ENCODE measurements at places on chromosomes 16 and 17.

GRCh38 chr16:86121374-86122010 is 222.5 kb downstream of the IRF8 start:
- no peak for DNase-seq

DNA sequence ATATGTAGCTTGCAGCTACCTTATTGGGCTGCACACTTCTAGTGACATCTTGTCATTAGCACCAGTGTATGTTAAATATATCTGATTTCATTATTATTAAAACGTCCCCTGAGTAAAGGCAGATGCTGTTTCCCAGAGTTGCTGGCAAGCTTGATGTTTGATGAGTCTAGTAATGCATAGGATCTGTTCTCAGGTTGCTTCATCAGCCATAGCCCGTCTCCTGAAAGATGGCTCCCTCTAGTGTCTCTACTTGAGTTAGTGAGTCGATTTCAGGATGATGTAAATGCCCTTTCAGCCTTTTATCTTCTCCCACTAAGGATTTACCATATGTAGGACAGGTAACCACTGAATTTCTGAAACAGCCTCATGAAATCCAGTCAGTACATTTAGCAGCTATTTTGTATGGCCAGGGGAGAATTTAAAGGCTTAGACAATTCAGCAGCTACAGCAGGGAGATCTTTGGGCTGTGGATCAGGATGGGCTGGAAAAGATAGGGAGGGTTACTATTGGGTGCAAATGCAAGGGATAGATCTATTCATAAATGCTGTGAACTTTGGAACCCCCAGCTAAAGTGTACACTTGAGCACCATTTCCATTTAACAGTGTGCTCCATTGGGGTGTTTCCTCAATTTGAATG is 376.3 kb downstream of the CNTNAP4 start:
- DNase-seq, result peak; percentile 73

DNA sequence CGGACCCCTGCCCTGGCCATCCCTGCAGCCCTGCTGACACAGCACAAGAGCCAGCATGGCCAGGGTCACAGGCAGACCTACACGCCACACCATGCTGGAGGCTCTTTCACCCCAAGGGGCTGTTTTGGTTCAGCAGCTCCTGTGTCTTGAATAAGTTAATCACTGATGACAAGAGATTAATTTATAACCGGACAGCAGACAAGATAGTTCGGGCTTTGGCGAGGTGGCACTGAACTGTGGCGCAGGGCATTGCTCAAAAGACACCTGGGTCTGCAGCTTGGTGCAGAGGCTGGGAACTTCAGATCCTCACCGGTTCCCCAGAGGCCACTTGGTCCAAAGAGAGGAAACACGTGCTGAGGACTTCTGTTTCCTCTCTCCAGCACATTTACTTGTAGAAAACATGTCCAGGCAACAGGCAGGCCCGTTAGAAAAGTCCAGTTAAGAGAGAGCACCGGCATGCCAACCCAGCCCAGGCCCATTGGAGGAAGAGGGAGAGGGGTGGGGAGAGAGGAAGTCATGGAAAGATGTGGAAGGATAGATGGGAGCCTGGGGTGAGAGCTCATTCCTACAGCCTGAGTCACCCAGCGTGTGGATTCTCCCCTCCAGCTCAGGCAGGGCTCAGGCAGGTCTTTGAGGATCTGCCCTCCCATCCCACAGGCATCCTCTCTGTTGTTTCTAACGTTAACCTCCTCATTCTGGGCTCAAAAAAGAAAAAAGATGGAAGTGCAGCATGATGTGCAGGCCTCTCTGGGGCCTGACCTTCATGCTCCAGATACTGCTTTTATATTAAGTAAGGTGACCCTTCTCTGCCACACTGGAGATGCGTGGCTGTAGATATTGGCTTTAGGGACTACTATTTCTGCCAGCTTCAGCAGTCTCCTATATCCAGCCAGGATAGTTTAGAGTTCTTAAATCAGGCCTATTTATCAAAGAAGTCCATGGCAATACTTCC is 80.0 kb upstream of the HNF1B start:
- DNase-seq, result no peak

DNA sequence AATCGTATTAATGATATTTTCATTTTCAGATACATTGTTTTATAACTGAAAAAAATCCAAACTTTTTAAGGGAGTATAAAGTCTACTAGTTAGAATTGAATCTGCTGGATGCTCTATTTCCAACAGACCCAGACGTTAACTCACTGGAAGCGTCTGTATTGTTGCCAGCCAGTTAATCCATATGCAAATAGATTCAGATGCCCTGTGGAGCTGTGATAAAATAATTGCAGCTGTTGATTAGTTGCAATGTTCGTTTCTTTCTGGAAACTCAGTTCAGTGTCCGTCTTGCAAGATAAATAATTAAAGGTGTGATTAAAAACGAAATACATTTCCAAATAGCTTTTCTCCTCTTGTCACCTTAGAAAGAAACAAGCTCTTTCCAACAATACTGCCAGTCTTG is 5.1 kb upstream of the GNA13 start:
- no peak for DNase-seq

GRCh38 chr16:23952128-23952970 is 116.6 kb downstream of the PRKCB start:
- no peak for DNase-seq

DNA sequence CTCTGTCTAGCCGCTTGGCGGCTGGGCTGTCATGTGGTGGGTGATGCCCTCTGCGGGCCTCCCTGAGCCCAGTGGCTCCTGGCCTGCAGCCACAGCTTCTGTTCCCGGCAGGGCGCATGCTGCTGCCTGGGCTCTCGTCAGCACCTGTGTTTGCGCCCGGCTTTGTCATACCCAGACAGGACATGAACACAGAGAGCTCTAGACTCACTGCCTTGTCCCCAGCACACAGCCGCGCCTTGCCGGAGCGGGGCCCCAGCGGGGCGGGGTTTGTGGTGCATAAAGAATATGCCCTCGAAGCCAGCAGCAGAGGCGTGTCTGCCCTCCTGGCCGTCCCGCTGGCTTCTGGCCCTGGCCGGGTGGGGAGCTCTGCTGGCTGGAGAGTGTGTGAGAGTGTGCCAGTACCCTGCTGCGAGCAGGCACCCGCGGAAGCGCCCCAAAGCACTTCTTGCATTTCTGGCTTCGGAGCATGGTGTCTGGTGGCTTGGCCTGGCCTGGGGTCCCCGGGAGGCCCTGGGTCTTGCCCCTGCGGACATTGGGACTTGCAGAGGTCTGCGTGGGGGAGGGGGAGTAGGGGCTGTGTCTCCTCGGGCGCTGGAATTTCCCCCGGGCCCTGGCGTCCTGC is 14.4 kb downstream of the ASPSCR1 start:
- no peak for DNase-seq

DNA sequence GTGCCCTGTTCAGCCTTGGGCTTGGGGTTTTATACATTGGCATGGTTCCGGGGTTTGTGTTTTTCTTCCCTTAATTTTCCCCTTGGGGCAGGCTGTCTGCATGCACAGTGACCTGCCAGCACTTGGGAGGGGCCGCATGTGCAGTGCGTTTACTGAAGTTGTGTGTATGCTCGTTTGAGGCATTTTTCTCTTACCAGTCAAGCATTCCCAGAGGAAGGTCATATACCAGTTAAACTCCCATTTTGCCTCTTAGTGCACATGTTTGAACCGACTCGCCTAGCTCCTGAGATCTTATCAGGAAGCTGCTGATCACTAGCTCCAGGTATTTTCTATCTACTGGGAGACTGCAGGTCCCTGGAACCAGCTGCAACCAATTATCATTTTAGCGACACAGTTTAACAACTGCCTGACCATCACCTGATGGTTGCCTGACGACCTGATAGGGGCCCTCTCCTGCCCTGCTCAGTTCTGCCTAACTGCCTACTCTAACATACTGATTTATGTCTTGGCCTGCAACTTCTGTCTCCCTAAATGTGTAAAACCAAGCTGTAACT is 51.4 kb downstream of the MFSD11 start:
- DNase-seq, result no peak

DNA sequence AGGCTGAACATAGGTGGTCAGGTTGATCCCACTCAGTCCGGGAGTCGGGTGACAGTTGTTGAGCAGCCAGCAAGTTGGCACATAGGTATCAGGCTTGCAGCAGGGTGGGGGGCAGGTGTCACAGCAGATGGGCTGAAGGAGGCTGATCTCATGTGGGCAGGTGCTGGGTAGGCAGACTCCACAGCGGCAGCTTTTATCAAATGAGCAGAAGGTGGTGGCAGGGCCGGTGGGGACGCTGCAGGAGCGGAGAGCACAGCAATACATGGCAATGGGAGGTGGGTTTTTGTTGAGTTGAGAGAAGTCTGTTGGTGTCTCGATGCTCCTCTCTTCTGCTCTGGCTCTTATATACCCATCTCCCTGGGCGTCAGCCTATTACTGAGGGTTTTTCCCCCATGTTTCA is at the start of gene KRTAP3-1:
Gene KRTAP3-1 (minus strand): TSS at position 318 of the 400 bp plus-strand sequence. CDS start 54 bp downstream, at position 264.
- no peak for DNase-seq

DNA sequence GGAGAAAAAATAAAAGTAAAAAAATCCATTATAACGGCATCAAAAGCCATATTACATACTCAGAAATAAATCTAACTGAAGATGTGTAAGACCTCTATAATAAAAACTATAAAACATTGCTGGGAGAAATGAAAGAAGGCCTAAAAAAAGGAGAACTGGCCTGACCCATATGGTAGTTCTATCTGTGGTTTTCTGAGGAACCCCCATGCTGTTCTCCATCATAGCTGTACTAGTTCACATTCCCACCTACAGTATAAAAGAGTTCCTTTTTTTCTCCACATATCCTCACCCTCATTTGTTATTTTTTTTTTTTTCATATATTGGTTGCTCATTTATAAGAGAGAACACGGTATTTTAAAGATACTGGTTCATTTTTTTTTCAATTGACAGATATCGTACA is 191.8 kb downstream of the STX8 start:
- DNase-seq, result no peak

GRCh38 chr17:82126556-82127314 is 28.7 kb upstream of the FASN start:
- DNase-seq, result no peak

- no peak for DNase-seq
Measured at GRCh38 chr16:89893642-89894548, 20.5 kb downstream of the TCF25 start.

DNA sequence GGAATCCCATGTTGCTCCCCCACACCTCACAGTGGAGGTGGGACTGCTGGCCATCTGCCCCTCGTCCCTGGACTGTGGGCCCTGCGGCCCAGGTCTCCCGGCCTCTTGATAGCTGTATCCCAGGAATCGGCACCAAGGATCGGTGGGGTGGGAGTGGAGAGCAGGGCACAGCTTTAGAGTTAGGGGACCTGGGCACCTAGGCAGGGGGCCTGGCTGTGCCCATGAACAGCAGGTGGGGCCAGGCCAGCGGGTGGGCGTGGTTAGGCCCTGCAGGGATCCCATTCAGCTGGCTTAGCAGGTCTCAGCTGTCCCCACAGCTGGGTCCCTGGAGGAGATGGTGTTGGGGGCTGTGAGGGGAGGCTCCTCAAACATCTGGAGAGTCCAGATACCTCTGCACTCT is 49.2 kb downstream of the SREBF1 start:
- DNase-seq, result no peak

DNA sequence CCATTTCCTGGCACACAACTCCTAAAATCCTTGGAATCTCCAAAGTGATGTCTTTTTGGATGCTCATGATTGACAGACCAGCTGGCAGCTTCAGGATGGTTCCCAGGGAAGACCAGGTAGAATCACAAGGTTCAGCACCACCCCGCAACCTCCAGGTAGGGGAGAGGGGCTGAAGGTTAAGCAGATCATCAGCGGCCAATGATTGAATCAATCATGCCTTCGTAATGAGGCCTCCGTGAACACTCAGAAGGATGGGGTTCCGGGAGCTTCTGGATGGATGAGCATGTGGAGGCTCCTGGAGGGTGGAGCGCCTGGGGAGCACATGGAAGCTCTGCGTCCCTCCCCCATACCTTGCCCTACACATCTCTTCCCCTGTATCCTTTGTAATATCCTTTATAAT is 185.9 kb downstream of the SEC14L1 start:
- no peak for DNase-seq

DNA sequence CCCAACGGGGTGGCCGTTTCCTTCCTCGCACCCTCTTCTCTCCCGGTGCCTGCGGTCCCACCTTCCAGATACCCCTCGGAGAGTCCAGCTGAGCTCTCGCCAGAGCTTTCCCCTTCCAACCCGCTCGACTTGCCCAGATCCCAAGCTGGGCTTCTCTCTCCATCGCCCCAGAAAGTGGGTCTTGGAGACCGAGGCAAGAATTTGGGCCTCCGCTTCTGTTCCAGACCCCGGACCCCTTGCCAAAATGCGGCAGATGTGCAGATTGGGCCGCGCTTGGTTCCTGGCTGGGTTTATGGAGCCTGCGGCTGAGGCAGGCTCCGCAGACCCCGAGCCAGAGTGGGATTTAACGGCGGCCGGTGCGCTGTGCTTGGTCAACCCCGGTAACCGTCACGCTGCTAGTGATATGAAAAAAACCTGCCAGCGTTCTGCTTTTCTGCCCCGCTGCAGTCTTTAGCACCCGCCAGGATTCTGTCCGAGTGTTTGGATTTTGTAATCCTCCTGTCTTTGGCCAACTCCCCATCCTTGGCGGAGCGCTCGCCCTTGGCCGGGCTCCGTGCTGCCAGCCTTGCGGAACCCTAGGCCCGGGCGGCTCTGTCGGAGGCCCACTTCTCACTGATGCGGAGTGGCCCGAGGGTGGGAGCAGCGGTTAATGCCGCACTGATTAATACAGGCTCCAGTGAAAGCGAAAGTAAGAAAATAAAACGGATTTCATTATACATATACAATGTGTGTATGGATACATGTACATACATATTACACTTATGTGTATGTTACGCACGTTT is 754 bp upstream of the SLFN11 start:
- DNase-seq, result peak; percentile 44

DNA sequence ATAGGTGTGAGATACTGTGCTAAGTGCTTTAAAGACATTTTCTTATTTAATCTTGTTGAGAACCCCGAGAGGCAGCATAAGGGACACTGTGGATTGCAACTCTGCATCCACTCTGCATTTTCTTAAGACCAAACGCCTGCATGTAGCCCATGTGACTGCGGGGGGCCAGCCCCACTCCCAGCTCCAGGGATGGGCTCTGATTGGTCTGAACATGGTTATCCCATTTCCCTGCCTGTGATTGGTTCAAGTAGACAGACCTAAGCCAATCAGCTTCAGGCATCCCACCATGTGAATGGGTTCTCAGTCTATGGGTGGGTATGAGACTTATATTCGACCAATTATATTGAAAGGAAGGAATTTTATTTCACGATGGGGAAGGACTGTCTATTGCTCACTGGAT is 33.2 kb upstream of the USP7 start:
- DNase-seq, result no peak

DNA sequence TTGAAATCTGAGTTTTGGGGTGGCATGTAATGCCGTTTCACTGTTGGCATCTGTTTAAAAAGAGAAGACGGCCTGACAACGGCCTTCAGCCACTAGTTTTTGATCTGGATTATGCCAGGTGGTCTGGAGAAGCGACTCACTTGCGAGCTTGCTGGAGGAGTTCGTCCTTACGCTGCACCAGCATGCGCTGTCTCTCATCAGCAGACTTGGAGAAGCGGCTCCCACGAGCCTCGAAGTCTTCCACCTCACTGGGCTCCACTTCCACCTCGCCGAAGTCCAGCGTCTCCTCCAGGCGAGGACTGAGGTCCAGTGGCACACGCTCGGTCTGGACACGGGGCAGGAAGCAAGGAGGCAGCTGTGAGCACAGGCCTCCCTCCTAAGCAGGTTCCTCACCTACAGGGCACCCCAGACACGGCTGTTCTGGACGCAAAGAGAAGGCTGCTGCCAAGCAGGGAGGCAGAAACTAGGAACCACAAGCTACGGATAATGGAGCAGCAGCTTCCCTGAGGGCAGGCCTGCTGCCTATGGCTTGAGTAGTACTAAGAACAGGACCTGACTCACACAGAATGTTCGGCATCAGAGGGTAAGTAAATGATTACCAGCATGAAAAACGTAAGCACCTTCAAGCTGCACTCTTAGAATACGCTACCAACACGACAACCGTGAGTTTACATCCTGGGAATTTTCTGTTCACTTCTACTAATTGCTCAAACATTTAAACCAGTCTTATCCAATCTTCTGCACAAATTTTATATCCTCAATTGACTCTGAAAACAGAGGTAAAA is 61.4 kb downstream of the AMFR start:
- no peak for DNase-seq

All from GM12865 (cell line).